ENCODE measurements at places on chromosomes 3 and 15. TPM values are rescaled to one million over a fixed set of nuclear protein-coding genes. Genes with fewer than 3 reads are reported as not detected.

- no peak overlapping the region for H3K4me3 ChIP-seq
- H3K27ac ChIP-seq = no peak overlapping the region
- H3K36me3 ChIP-seq = no peaks in the 10 kb centered on the region
- H3K4me1 ChIP-seq = no peaks in the 10 kb centered on the region
- no peak for DNase-seq
Measured at GRCh38 chr3:182117583-182117982, 405.9 kb downstream of the SOX2 start.

DNA sequence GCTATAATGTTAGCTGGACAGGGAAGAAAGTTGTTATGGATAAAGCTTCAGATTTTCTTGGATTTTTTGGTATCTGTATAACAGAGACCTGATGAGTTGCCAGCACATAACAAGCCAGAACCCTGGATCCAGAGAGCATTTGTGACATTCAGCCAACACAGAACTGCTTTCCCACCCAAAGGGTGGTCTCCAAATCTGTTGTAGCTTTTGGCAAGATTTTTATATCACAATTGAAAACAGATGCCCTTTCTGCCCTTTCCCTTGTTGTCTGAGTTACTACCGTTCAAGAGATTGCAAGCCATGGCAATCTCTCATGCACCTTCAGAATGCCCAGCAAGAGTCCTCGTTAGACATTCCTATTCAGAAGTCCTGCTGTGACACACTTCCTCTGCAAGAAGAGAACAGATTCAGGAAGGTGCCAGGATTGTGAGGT is 107.6 kb upstream of the FGF7 start:
- peaks cover 34% of the 10 kb centered on the region for H3K36me3 ChIP-seq
- H3K4me3 ChIP-seq = no peak overlapping the region
- no peak for DNase-seq
- H3K4me1 ChIP-seq = no peaks in the 10 kb centered on the region

- DNase-seq = no peak
- no peaks in the 10 kb centered on the region for H3K36me3 ChIP-seq
- no peak overlapping the region for H3K27ac ChIP-seq
- no peaks in the 10 kb centered on the region for H3K4me1 ChIP-seq
- peaks cover 8% of the 10 kb centered on the region for H3K27me3 ChIP-seq
Measured at GRCh38 chr3:157526036-157526435, 22.8 kb upstream of the VEPH1 start.

DNA sequence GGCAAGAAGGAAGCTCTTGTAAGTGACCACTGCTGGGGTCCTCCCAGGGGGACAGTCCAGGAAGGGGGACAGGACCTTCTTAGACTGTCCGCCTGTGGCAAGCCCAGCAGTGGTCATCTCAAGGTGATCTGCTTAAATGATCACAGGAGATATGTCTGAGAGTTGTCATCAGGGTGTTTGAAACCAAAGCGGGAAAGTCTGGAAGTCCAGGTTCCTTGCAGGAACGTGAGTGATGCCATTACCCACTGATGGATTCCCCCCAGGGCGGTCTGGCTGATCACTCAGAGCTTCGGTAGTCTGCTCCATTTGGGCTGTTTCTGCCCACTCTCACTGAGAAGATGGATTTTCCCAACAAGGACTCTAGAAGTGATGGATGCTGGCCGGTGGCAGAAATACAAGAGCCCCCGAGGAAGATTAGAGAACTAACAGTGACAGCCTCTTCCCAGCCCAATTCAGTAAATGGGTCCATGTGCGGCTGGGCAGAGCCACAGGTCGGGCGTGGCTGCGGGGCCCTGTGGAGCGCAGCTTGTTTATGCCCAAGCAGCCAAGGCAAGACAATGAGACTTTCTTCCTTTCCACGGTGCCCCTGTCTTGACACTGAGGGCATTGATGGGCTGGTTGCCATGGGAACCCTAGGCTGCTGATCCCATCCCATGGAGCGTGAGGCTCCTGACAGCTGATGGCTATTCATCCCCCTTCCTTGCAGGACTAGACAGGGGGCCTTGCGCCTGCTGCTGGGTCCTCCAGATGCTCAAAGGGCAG is 9.5 kb downstream of the PCSK6 start:
- H3K36me3 ChIP-seq = no peaks in the 10 kb centered on the region
- peaks cover 3% of the 10 kb centered on the region for H3K27me3 ChIP-seq
- H3K4me3 ChIP-seq = no peak overlapping the region

DNA sequence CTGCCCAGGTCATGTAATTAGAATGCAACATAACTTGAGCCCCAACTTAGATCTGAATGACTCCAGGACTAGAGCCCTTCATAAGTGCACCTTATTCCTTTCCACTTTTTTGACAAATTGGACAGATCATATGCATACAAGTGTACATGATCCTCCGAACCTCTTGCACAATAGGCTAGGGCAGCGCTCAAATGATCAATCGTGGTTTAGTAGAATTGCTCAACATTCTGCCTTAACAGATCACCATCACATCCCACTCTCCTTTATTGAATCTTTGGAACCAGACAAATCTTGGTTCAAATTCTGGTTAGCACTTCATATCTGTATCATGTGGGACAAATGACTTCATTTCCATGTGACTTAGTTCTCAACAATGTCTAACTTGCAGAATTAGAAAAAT is 106.8 kb upstream of the CDIN1 start:
- no peaks in the 10 kb centered on the region for H3K36me3 ChIP-seq
- H3K4me1 ChIP-seq = no peaks in the 10 kb centered on the region
- DNase-seq = no peak
- H3K27ac ChIP-seq = no peak overlapping the region

- no peaks in the 10 kb centered on the region for H3K27me3 ChIP-seq
- DNase-seq = no peak
- H3K36me3 ChIP-seq = peaks cover 17% of the 10 kb centered on the region
- H3K4me1 ChIP-seq = peaks cover 2% of the 10 kb centered on the region
- no peak overlapping the region for H3K27ac ChIP-seq
- no peak overlapping the region for H3K4me3 ChIP-seq
Measured at GRCh38 chr3:39096775-39097174, 10.7 kb downstream of the GORASP1 start.

- no peak overlapping the region for H3K4me3 ChIP-seq
- H3K4me1 ChIP-seq = peaks cover 44% of the 10 kb centered on the region
- no peaks in the 10 kb centered on the region for H3K27me3 ChIP-seq
Measured at GRCh38 chr3:183537295-183537730, 18.2 kb downstream of the KLHL6 start.

GRCh38 chr3:189586941-189587663 is 44.1 kb upstream of the TP63 start:
- H3K4me3 ChIP-seq = no peak overlapping the region
- H3K27me3 ChIP-seq = no peaks in the 10 kb centered on the region
- H3K27ac ChIP-seq = no peak overlapping the region
- H3K4me1 ChIP-seq = no peaks in the 10 kb centered on the region

DNA sequence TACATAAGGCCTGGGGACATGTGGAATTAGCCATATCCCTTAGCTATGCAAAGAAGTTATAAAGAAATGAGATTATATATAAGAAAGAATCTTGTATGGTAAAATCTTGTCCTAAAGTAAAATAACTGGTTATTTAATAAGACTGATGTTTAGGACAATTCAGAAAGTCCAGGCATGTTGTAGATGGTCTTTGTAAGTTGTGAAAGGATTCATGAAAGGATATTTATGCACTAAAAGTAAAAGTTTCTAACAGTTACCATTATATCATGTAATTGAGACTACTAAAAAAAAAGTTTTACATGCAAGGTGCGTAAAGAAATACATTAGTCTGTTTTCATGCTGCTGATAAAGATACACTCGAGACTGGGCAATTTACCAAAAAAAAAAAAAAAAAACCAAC is 146.3 kb downstream of the FMN1 start:
- no peaks in the 10 kb centered on the region for H3K36me3 ChIP-seq
- no peak overlapping the region for H3K27ac ChIP-seq
- H3K4me3 ChIP-seq = no peak overlapping the region
- no peaks in the 10 kb centered on the region for H3K4me1 ChIP-seq

DNA sequence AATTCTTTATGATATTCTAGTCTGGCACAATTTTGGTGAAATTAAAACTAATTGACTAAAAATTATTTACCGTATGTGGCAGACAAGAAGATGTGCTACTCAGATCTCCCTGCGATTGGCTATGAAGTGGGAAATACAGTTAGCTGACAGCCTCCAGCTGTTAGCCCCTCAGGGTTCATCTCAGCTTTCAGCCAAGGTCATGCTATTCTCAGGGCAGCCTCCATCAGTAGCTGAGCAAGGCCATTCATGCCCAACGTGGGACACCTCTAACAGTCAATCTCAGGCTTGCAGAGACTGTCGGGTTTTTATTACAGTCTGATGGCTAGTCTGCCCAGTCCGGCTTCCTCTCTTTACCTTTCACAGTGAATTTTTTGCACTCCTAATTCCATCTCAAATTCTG is 6.7 kb downstream of the PARP9 start:
- H3K4me3 ChIP-seq = no peak overlapping the region
- peaks cover 37% of the 10 kb centered on the region for H3K4me1 ChIP-seq
- no peak for DNase-seq
- no peaks in the 10 kb centered on the region for H3K27me3 ChIP-seq
- peaks cover 57% of the 10 kb centered on the region for H3K36me3 ChIP-seq

DNA sequence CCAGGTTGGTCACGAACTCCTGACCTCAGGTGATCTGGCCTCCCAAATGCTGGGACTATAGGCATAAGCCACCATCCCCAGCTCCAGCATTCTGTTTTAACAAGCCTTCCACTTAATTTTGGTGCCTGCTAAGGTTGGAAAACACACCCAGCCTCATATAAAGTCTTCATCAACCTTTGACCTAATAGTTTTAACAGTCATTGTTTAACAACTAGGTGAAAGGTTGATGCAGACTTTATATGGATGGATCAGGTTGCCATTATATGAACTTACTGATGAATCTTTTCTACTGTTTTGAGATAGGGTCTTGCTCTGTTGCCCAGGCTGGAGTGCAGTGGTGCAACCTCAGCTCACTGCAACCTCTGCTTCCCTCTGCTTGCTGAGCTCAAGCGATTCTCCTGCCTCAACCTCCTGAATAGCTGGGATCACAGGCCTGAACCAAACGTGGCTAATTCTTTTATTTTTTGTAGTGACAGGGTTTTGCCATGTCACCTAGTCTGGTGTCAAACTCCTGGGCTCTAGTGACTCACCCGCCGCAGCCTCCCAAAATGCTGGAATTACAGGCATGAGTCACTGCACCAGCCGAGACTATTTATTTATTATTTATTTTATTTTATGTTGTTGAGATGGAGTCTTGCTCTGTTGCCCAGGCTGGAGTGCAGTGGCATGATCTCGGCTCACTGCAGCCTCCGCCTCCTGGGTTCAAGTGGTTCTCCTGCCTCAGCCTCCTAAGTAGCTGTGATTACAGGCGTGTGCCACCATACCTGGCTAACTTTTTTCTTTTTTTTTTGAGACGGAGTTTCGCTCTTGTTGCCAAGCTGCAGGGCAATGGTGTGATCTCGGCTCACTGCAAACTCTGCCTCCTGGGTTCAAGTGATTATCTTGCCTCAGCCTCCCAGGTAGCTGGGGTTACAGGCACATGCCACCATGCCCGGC is 3.1 kb upstream of the RPAP1 start:
- no peaks in the 10 kb centered on the region for H3K36me3 ChIP-seq
- no peak overlapping the region for H3K4me3 ChIP-seq
- peaks cover 7% of the 10 kb centered on the region for H3K4me1 ChIP-seq
- DNase-seq = no peak
- no peak overlapping the region for H3K27ac ChIP-seq
- no peaks in the 10 kb centered on the region for H3K27me3 ChIP-seq

- H3K27me3 ChIP-seq = no peaks in the 10 kb centered on the region
- H3K36me3 ChIP-seq = no peaks in the 10 kb centered on the region
- H3K4me3 ChIP-seq = no peak overlapping the region
- H3K27ac ChIP-seq = no peak overlapping the region
Measured at GRCh38 chr3:153094386-153094785, 67.6 kb upstream of the RAP2B start.

- H3K4me3 ChIP-seq = no peak overlapping the region
- H3K27ac ChIP-seq = no peak overlapping the region
- peaks cover 30% of the 10 kb centered on the region for H3K36me3 ChIP-seq
- DNase-seq = no peak
- no peaks in the 10 kb centered on the region for H3K27me3 ChIP-seq
- H3K4me1 ChIP-seq = peaks cover 25% of the 10 kb centered on the region
Measured at GRCh38 chr15:101162701-101163483, 89.0 kb downstream of the CHSY1 start.

GRCh38 chr3:133404920-133405319 is 5.1 kb downstream of the BFSP2 start:
- H3K4me3 ChIP-seq = no peak overlapping the region
- no peaks in the 10 kb centered on the region for H3K4me1 ChIP-seq
- no peaks in the 10 kb centered on the region for H3K27me3 ChIP-seq
- H3K27ac ChIP-seq = no peak overlapping the region
- DNase-seq = no peak
- no peaks in the 10 kb centered on the region for H3K36me3 ChIP-seq

- no peak overlapping the region for H3K4me3 ChIP-seq
- H3K27ac ChIP-seq = no peak overlapping the region
Measured at GRCh38 chr3:15319575-15319974, 12.8 kb downstream of the SH3BP5 start.

DNA sequence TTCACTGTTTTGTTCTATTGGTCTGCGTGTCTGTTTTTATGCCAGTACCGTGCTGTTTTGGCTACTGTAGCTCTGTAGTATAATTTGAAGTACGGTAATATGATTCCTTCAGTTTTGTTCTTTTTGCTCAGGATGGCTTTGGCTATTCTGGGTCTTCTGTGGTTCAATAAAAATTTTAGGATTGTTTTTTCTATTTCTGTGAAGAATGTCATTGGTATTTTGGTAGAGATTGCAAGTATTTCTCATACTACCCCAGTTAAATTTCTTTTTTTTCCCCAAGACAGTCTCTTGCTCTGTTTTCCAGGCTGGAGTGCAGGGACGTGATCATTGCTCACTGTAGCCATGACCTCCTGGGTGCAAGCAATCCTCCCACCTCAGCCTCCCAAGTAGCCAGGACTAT is 53.4 kb downstream of the STARD9 start:
- H3K36me3 ChIP-seq = peaks cover 12% of the 10 kb centered on the region
- no peak for DNase-seq
- H3K27me3 ChIP-seq = no peaks in the 10 kb centered on the region
- no peak overlapping the region for H3K4me3 ChIP-seq
- H3K4me1 ChIP-seq = no peaks in the 10 kb centered on the region
- no peak overlapping the region for H3K27ac ChIP-seq

GRCh38 chr3:335240-335639 is 138.7 kb downstream of the CHL1 start:
- no peaks in the 10 kb centered on the region for H3K27me3 ChIP-seq
- H3K27ac ChIP-seq = no peak overlapping the region
- H3K4me3 ChIP-seq = no peak overlapping the region
- H3K36me3 ChIP-seq = no peaks in the 10 kb centered on the region
- no peak for DNase-seq

- DNase-seq = peak; percentile 60
- H3K4me1 ChIP-seq = peaks cover 1% of the 10 kb centered on the region
- no peak overlapping the region for H3K27ac ChIP-seq
- peak overlapping the region; percentile 47 for H3K4me3 ChIP-seq
Measured at GRCh38 chr3:11096266-11097139, 57.8 kb upstream of the HRH1 start.

- H3K27ac ChIP-seq = no peak overlapping the region
- no peaks in the 10 kb centered on the region for H3K36me3 ChIP-seq
- H3K27me3 ChIP-seq = peaks cover 40% of the 10 kb centered on the region
- H3K4me1 ChIP-seq = peaks cover 12% of the 10 kb centered on the region
- H3K4me3 ChIP-seq = no peak overlapping the region
Measured at GRCh38 chr15:66866656-66867055, 164.6 kb downstream of the SMAD6 start.

GRCh38 chr3:159443266-159443665 is 545.4 kb upstream of the IL12A start:
- H3K27me3 ChIP-seq = no peaks in the 10 kb centered on the region
- no peaks in the 10 kb centered on the region for H3K36me3 ChIP-seq
- no peaks in the 10 kb centered on the region for H3K4me1 ChIP-seq
- no peak overlapping the region for H3K4me3 ChIP-seq

The SEMA5B gene
- 0.17 TPM for total RNA-seq

The ZBTB47 gene
- total RNA-seq = 1.3 TPM

The TMEM207 gene
- not detected for total RNA-seq

The BNC1 gene
- not detected for total RNA-seq

The TM4SF18 gene
- total RNA-seq = not detected
